ENCODE measurements at places on chromosomes 3 and 15.

DNA sequence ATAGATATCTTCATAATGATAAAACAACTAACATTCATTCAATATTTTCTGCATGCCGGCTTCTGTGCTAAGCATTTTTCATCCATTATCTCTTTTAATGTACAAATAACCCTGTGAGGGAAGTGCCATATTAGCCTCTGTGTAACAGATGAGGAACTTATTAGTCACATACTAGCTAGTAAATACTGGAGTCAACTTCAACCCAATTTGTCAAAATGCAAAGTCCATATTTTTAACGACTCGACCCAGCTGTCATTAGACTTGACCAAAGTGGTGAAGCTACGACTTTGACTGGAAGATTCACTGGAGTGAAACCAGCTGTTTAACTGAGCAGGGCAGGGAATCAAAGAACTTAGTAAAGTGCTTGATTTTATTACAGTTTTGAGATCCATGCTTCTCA lies 41.6 kb downstream of the PARP15 start:
- DNase-seq = no peak

- DNase-seq = no peak
Observed at GRCh38 chr15:90818251-90819210, 49.9 kb upstream of the FURIN start.

GRCh38 chr3:45153658-45154437 lies 7.7 kb upstream of the CDCP1 start:
- DNase-seq = no peak

DNA sequence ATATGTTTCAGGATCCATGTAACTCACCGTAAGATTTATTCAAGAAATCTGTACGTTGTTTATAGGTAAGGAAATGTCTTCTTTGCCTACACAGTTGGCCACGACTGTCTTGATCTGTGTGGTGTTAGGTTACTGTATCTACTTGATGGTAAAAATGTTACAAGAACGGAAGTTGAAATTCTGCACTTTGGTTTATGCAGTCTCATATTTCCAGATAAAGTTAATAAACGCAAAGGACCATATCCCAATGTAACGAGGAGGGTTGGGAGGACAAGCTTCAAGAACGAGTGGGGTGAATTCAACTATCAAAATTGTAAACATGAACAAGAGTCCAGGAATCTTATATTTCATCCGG lies 1.0 kb downstream of the USF3 start:
- DNase-seq = no peak

DNA sequence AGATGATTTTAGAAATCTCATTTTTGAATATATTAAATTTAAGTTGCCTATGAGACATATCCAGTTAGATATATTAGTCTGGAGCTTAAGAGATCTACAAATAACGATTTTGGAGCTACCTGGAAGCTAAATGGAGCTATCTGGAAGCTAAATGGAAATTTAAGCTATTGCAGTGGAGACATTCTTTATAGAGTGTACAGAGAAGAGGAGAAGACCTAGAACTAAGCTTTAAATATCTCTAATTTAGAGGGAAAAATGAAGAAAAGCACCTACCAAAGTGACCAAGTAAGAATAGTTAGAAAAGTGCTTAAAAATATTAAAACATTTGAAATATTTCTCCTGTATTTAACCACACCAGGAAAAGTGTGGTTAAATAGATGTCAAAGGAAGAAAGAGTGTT lies 28.3 kb downstream of the SPESP1 start:
- no peak for DNase-seq

DNA sequence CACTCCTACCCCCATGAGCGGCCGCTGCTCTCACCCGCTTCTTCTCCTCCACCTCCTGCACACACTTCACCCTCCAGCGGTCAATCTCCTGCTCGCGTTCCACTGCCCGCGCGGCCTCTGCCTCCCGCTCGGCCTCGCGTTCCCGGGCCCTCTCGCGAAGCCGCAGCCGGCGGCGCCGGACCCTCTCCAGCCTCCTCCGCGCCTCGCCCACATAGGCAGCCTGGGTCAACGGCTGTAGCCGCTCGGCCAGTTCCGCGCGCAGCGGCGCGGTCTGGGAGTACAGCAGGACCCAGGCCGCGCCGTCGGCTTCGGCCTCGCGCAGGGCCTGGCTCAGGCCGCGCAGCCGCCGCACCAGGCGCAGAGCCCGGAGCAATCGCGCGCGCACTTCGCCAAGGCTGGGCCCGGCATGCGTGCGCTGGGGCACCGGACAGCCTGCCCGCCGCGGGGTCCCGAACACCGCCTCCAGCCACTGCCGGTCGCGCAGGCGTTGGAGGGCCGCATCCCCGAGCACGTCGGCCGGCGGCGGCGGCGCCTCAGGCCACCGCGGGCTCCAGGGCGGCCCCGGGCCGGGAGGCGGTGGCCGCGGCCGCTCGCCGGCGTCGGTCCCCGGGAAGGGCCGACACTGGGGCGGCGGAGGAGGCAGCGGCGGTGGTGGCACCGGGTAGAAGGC lies 595 bp downstream of the PDCD7 start:
- no peak for DNase-seq

DNA sequence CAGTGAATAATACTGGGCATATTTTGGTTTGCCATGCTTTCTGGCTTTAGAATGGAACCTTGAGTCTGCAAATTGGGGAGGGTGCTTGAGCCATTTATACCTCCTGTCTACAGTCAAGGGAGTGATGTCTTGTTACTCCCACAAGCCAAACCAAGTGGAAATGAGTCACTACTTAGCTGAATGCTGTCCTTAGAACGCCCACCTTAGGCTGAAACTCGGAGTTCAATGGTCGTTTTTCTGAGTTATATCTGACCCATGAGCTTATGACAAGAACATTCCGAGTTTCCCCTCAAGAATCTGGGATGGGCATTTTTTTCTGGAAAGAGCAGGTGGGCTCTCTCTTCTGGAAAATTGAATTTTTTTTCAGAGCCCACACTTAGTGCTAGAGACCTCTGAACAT lies 17.4 kb upstream of the CLDN18 start:
- no peak for DNase-seq

- no peak for DNase-seq
Observed at GRCh38 chr3:25962255-25962654, 172.4 kb downstream of the OXSM start.

- DNase-seq = no peak
Observed at GRCh38 chr3:127039719-127040118, 56.8 kb downstream of the PLXNA1 start.

DNA sequence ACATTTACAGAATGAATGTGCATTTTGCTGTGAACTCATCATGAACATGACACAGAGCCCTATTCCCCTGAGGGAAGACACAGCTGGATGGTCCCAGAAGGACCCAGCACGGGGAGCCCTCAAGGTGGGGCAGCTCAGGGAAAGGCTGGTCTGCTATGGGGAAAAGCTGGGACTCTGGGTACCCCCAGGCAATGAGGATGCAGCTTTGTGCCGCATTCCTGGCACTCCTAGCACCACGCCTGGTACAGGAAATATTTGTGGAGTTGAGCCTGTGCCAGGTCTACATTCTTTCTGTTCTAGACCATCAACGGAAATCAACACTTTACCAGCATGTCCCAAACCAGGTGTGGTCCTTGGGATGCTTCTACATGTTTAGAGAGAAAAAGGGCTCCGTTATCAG lies 74.0 kb downstream of the SRGAP3 start:
- no peak for DNase-seq

- DNase-seq = no peak
Observed at GRCh38 chr3:26058901-26059321, 269.0 kb downstream of the OXSM start.

DNA sequence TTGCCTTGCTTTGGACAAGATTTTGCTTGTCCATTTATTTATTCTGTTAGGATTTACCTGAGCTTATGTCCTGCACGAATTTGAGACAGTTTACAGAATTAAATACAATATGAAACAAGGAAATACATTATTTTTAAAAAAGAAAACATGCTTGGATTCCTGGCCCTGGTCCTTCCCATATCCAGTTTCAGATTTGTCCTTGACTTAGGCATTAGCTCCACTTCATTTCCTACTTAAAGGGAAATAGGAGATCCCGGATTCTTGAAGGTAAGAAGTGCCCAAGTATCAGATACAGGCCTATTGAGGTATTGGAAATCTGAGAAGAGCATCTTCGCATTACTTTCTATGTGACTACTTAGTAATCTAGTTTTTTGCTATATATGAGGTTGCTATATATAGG lies 672.0 kb downstream of the SI start:
- DNase-seq = no peak

GRCh38 chr3:149575961-149576564 lies 81.8 kb downstream of the WWTR1 start:
- no peak for DNase-seq

DNA sequence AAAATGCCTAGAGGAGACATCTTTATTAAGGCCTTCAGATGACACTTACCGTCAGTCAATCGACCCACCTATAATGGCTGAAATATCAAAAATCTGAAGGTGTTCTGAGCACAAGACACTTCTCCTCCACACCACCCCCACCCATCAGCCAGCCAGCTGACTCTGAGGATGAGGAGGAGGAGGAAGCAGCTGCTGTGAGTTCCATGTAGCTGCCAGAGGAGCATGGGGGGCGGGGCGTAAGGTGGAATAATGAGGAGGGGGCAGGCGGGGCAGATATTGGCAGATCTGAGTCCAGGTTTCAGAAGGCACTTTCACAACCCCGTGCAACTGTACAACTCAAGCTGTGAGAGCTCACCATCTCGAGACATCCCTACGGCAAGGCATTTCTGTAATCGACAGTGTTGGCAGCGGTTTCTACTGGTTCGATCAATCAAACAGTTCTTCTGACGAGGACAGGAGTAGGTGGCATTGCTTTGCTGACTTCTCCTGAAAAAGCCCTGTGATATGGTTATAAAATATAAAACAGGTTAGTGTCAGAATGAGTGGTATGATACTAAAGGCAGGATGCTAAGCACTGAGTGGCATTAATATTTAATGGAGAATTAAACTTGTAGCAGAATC lies 35.4 kb upstream of the ICE2 start:
- no peak for DNase-seq

DNA sequence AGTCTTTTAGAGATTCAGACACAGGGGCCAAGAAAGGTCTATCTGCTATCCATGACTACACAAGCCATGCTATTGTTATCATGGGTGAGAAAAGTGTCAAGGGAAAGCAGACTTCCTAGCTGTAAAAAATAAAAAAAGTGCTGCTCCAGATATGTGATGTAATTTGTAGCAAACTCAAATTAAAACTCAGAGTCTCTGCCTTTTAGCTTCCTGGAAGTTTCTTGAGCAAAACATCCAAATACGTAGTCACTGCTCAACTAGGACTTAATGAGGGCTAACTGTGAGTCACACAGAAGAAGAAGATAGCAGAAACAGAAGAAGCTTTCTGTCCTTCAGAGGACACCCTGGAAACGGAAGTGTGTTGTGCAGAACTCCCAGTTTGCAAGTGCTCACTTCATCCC lies 393.4 kb upstream of the NR2F2 start:
- DNase-seq = no peak

DNA sequence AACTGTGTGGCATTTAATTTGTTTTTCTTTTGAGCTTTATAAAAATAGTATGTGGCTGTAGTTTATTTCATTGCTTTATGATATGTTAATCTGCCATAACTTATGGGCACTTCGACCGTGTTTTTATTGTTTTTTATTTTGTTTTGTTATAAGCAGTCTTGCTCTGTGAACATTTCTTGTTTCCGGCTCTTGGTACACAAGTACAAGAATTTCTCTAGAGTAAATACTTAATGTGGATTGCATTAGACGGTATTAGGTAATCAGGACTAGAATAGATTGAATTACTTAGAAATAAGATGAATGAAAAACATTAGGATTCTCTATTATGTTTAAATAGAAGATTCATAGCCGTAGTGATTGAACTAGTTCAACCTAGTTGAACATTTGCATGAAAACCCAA lies 2.1 kb downstream of the ZFAND6 start:
- DNase-seq = no peak

- no peak for DNase-seq
Observed at GRCh38 chr15:59739557-59740186, 50.6 kb upstream of the BNIP2 start.

DNA sequence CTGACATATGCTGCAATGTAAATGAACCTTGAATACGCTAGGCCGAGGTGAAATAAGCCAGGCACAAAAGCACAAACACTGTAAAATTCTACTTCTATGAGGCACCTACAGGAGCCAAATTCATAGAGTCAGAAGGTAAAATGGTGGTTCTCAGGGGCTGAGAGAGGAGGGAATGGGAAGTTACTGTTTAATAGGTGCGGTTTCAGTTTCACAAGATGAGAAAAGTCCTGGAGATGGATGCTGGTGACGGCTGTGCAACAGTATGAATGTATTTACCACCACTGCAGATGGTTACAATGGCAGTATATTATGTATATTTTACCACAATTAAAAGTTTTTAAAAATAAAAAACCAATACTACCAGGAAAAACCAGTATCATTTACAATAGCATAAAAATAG lies 4.0 kb downstream of the TNK2 start:
- DNase-seq = no peak

DNA sequence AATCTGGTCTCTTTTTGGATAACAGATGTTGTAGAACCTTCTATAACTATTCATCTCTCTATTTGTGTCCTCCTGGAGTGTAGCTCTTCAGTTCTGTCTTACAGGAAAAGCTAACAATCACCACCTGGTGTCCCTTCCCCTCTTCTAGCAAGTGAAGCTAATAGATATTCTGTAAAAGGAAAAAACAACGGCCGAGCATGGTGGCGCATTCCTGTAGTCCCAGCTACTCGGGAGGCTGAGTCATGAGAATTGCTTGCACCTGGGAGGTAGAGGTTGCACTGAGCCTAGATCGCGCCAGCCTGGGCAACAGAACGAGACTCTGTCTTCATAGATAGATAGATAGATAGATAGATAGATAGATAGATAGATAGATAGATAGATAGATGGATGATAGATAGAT lies 779.4 kb downstream of the TUSC7 start:
- no peak for DNase-seq

DNA sequence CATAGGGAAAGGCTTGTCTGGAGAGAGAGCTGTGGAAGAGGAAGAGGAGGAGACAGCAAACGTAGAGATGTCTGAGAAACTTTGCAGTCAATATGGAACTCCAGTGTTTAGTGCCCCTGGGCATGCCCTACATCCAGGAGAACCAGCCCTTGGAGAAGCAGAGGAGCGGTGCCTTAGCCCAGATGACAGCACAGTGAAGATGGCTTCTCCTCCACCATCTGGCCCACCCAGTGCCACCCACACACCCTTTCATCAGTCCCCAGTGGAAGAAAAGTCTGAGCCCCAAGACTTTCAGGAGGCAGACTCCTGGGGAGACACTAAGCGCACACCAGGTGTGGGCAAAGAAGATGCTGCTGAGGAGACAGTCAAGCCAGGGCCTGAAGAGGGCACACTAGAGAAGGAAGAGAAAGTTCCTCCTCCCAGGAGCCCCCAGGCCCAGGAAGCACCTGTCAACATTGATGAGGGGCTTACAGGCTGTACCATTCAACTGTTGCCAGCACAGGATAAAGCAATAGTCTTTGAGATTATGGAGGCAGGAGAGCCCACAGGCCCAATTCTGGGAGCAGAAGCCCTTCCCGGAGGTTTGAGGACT lies 6.9 kb downstream of the MAP1A start:
- no peak for DNase-seq

Data from activated CD4-positive, alpha-beta T cell treated with anti-CD3 and anti-CD28 coated beads for 24 hours (primary cell).